ENCODE measurements at places on chromosomes 3 and 15.

DNA sequence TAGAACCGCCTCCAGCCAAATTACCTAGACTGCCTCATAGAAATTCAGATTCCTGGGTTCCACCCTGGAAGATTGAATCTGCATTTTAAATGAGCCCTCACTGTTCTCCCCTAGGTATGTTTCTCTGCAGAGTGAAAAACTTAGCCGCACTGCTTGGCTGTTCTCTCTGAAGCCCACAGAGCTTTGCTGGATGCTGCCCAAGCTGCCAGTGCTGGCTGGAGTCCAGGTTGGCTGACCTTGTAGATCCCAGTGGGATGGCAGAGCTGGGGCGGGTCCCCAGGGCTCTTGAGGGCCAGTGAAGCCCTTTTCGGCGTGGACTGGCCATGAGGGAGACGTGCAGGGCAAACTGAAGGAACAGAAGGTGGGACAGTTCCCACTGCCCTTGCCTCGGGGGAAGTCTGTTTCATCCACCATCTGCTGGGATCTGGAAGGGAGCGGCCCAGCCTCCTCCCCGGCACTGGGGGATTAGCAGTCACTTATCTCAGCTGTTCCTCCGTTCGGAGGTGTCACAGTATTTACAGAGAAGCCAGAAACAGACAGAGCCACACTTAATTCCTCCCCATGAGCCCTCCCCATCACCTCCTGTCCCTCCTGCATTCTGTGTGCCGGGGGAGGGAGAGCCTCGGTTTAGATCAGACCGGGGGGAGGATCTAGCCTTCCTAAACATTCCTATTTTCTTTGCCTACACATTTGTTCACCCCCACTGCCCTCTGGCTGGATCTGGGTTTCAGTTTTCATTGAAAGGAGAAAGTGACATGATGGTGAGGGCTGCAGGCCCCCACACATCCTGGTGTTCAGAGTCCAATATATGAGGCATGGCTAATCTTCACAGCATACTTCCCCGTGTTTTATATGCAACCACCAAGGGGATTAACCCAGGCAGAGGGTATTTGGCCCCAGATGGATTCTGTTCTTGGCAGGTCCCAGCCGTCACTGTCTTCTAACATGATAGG, 4.1 kb upstream of the ACTC1 start:
- DNase-seq: no peak

GRCh38 chr15:48091522-48091921, 29.3 kb upstream of the SLC24A5 start:
- DNase-seq: no peak

- DNase-seq: no peak
Observed at GRCh38 chr15:36608180-36608579, 28.8 kb downstream of the CDIN1 start.

GRCh38 chr15:65762914-65763787, 28.9 kb downstream of the DENND4A start:
- no peak for DNase-seq

DNA sequence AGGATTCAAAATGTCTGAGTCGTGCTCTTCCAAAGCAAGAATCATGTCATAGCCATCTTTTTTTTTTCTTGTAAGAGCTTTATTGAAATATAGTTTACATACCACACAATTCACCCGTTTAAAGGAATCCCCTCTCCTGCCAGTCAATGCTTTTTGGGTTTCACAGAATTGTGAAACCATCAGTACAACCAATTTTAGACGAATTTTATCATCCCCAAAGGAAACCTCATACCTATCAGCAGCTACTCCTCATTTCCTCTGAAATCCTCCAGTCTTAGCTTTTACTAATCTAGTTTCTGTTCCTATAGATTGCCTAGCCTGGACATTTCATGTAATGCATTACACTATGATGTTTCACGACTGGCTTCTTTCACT, 39.6 kb downstream of the ADIPOQ start:
- DNase-seq: no peak
